ENCODE measurements at places on chromosomes 16 and 17.

DNA sequence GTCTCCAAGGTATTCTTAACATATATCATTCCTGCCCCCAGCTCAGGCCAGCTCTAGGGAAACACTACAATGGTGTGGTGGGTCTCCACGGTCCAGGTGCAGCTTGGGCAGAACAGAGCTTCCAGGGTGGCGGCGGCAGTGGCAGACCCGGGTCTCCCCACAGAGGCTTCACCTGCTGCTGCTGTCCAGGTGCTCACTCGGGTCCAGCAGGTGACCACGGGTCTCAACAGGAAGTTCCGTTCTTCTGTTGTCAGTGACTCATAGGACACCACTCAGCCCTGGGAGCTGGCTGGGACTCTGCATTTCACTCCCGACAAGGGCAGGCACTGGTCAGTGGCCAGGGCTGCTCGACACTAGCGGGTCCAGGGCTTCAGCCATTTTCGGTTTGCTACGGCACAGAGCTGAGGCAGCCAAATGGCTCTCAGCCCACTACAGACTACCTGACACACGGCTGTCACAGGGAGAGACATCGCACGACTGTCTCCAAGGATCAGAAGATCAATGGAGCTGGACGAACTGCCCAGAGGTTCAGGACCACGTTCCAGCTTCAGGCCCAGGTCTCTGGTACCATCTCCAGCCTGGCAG, 16.7 kb downstream of the MTHFSD start:
- no peak for DNase-seq

- no peak for DNase-seq
These were observed at the start of gene DOC2A for GRCh38 chr16:30010844-30011713. TSS of gene DOC2A (minus strand) at chr16:30011027. CDS start at chr16:30010222, 805 bp downstream.

DNA sequence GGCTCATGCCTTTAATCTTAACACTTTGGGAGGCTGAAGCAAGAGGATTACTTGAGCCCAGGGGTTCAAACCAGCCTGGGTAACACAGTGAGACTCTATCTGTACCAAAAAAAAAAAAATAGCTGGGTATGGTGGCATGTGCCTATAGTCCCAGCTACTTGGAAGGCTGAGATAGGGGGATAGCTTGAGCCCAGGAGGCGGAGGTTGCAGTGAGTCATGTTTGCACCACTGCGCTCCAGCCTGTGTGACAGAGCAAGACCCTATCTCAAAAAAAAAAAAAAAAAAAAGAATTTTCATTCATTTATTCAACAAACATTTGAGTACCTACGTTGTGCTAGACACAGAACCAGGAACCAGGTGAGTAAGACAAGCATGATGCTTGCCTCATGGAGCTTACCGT, 73.6 kb upstream of the MRTFB start:
- DNase-seq = no peak

GRCh38 chr17:44501866-44502375, 1.3 kb downstream of the GPATCH8 start:
- peak; percentile 12 for DNase-seq

- peak; percentile 32 for DNase-seq
These were observed 61.3 kb downstream of the CDRT4 start for GRCh38 chr17:15406081-15406480.

- DNase-seq = no peak
These were observed 14.4 kb downstream of the ELAC2 start for GRCh38 chr17:13003454-13003851.

GRCh38 chr17:49390548-49391324, 23.9 kb downstream of the PHB1 start:
- no peak for DNase-seq

- no peak for DNase-seq
These were observed 2.6 kb downstream of the APRT start for GRCh38 chr16:88809068-88809675.

- DNase-seq = no peak
These were observed 217.8 kb upstream of the IRX3 start for GRCh38 chr16:54504372-54504771.

DNA sequence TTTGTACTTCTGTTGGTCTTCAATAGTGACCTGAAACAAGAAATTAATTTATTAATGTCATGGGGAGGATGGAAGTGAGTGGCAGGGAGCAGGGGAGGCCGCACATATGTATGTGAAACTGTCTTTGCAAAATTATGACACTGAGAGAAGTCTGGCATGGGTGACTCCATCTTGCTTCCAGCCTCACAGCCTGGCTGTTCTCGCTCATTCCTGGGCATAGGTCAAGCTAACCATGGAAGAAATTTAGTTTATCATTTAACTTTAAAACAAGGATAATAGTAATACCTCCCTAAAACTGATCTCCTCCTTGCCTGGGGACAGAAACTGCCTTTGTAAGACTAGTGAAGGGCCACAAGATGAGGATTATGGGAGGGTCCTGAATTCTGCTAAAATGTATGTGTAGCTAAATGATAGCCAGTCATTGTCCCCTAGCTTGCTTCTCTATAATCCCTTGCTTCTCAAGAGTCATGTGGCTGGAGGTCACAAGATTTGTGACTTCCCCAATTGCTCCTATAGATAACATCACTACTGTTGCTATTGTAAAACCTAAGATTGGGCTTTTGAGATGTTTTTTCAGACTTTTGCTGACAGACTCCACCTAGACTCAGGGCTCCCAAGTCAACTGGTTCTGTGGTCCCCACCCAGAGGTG, 126.0 kb downstream of the HS3ST3A1 start:
- DNase-seq = no peak

- no peak for DNase-seq
These were observed 8.8 kb downstream of the NDEL1 start for GRCh38 chr17:8444494-8444893.

GRCh38 chr17:50058296-50058953, 2.5 kb downstream of the ITGA3 start:
- no peak for DNase-seq

DNA sequence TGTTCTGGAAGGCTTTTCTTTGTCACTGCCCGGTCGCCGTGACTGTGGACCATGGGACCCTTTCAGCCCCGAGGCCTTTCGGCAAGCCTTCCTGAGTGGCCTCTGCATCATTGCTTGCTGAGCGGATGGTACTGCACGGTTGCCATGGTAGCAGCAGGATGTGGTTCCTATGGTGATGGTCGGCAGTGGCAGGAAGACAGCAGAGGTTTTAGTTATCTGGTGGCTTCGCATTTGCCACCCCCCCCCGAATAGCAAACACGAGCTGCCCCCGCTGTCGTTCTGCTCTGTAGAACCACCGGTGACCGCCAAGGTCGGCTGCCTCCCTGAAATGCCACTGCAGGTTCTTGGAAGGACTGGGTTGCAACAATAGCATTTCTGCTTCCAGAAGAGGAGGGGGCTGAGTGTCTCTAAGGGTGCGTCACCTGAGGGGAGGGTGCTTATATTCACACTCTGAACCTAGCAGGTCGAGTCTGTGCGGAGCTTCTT, 76.6 kb downstream of the CMIP start:
- DNase-seq = no peak

GRCh38 chr16:11784038-11784369, 13.1 kb downstream of the ZC3H7A start:
- DNase-seq = peak; percentile 27

- no peak for DNase-seq
These were observed 35.8 kb downstream of the N4BP1 start for GRCh38 chr16:48574140-48574539.

- no peak for DNase-seq
These were observed 20.1 kb upstream of the SLC5A11 start for GRCh38 chr16:24825696-24826095.

GRCh38 chr17:80468242-80468641, 8.2 kb downstream of the NPTX1 start:
- no peak for DNase-seq

GRCh38 chr16:21628772-21629171, 23.6 kb downstream of the IGSF6 start:
- DNase-seq = peak; percentile 62

DNA sequence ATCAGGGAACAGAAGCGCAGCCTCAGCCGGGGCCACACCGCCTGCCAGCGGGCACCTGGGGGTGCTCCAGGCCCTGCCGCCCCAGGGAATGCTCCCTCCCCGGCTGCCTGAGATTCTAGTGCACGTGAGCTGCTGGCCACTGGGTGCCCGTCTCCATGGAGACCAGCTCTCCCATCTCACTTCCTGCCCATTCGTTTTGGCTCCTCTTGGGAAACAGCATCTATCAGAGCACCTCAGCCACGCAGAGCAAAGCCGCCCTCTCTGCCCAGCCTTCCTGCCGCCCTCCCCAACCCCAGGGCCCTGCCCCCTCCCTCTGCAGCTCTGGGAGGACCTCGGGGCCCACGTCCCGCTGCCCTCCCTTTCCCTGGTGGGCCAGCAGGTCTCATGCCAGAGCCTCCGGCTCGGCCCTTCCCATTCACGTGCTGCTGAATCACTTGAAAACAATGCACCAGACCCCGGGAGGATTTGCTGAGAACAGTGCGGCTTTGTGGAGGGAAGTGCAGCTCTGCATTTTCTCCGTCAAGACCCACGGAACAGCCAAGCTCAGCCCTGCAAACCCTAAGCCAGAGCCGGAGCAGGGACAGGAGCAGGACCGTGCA, 19.4 kb downstream of the CEP295NL start:
- DNase-seq = peak; percentile 94

DNA sequence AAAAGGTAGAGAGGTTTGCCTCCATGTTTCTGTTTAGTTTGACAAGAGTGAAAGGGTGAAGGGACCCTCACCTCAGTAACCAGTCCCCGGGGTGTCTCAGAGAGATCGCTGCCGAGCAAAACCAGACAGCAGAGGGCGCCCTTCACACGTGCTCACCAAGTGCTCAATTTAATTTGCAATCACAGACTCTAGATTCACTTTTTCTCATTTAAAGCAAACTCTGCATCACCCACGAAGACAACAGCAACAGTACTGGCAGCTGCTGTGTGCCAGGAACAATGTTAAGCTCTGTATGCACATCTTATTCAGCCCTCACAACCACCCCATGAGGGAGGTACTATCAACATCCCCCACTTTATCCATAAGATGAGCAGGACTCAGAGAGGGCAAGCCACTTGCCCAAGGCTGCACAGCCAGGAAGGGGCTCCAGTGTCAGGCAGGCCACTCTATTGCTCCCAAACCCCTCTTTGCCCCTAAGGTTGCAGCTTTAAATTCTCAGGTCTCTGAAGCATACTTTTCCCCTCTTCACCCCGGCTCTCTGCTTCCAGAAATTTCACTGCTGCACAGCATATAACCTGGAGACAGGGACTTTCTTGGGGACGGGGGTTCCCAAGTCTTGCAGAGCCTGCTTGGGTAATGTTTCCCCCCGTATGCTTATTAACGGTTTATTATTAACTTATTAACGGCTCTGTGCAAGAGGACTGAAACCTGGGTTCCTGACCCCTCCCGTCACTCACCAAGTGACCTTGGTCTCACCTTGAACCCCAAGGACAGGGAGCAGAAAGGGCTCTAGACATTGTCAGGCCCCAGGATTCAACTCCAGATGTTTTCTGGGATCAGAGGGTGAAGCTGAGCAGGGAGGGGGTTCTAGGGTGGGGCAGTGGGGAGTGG, 70.9 kb downstream of the CNGB1 start:
- peak; percentile 44 for DNase-seq

GRCh38 chr17:45973946-45974859, 24.8 kb upstream of the STH start:
- no peak for DNase-seq

DNA sequence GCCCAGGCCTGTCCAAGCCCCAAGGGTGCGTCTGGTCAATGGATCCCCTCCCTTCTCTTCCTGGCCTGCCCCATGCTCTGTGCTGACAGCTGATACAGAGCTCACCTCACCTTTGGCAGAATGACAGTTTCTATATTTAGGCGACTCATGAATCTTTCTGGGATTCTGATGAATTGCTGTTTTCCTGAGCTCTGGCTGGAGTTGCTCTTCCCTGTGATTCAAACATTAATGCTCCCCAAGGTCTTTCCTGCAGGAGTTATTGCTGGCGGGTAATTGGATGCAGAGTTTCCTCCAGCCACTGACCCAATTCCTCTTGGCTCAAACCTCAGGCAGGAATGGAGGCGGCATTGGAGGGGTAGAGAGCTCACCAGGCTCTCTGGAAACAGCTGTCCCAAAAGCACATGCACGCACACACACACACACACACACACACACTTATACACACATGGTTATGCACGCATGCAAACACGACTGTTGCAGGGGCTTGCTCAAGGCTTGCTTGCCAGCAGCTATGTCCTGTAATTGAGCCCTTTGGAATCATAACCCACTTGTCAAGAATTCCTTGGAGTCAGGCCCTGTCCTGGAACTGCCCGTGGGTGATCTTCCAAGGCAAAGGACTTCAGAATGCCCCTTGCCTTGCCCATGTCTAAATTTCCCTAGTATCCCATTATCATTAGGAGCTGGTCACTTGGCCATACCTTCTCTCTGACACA, 128.8 kb downstream of the ASIC2 start:
- peak; percentile 71 for DNase-seq

- no peak for DNase-seq
These were observed 590.1 kb downstream of the WWOX start for GRCh38 chr16:78689536-78689935.
